ENCODE measurements at places on chromosomes 3 and 15. TPM values are rescaled to one million over a fixed set of nuclear protein-coding genes. Genes with fewer than 3 reads are reported as not detected.

- DNase-seq = no peak
These were observed 57.5 kb downstream of the MED12L start for GRCh38 chr3:151142929-151143328.

- no peak for DNase-seq
These were observed 33.6 kb downstream of the TRIM42 start for GRCh38 chr3:140711390-140712035.

- DNase-seq = no peak
These were observed 4.8 kb upstream of the VILL start for GRCh38 chr3:37985637-37986320.

- DNase-seq = no peak
These were observed 18.6 kb upstream of the SLC41A3 start for GRCh38 chr3:126102530-126102951.

DNA sequence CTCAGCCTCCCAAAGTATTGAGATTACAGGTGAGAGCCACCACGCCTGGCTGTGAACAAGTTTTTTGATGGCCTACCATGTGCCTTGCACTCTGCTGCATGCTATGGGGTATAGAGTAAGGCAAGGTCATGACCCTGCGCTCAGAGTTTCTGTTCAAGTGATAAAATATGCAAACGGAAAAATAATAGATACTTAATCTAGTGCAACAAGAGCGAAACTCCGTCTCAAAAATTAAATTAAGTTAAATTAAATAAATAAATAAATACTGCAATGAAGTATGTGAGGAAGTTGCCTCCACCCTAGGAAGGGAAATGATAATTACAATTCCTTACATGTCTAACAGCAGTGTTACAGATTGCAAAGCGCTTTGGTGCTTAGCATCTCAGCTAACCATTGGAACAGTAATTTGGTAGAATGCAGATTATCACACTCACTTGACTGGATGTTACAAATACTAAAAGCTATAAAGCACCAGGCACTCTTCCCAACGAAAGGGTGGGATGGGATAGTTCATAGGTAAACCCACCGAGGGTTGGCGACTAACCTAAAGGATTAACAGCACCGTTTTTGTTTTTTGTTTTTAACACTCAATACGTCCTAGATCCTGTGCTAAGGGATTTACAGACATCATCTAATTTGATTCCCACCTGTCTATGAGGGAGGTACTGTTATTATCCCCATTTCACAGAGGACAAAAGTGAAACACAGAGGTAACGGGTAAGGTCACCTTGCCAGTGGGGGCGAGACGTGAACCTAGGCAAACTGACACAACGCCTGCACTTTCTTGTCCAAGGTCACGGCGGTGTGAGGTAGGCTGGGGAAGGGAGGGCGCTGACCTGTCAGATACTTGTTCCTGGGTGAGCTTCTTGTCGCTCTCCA, 793 bp upstream of the FANCD2 start:
- DNase-seq = no peak

DNA sequence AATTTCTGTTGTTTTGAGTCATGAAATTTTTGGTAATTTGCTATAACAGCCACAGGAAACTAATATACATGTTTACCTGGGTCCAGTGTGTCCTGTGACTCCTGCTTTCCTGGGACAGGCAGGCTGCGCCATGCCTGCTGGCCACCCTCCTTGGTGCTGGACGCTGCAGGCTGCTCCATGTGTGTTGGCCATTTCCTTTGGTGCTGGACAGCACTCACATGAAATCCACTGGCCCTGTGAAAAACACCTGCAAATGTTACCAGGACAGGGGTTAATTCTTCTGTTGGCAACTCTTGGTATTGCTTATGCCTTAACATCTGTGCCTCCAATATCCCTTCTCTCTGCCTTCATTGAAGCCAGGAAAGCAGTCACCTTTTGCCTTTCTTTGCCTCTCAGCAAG, 86.9 kb upstream of the ATP10A start:
- no peak for DNase-seq

GRCh38 chr15:52498706-52499105, 30.0 kb downstream of the MYO5A start:
- no peak for DNase-seq

GRCh38 chr15:78950343-78950742, 5.5 kb upstream of the CTSH start:
- peak; percentile 84 for DNase-seq

DNA sequence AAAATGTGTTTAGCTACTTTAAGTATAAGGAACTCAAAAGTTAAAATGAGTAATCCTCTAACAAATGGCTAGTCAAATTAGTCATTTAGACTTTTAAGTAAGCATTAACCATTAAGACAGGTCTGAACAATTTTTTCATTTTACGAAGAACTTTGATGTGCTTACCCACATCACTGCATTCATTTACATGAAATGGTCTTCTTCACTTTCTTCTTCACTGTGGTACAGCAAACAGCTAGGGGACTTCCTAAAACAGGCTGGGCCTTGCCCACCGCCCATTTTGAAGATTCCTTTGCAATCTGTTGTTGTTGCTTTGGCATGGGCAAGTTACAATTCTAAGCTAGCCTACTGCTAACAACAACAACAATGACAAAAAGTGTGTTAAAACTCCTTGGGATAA, 67.4 kb downstream of the CBLB start:
- no peak for DNase-seq

- DNase-seq = no peak
These were observed 439.9 kb upstream of the RBMS3 start for GRCh38 chr3:28840976-28841376.

DNA sequence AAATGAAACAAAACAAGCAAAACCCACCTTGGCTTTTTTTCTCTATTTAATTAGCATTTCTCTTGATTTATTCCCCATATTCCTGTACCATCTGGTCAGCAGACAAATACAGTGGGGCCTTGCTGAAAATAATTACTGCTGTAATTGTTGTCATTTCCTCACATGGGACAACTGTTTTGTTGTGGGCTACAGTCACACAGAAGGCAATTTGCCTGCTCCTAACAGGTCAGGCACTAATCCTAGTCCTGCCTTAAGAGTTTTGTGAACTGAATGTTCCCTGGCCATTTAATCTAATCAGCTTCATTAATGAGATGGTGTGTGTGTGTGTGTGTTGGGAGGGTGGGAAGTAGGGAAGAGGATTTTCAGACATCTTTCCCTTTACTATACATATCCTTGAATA, 11.6 kb downstream of the TRPC1 start:
- no peak for DNase-seq

GRCh38 chr3:56468184-56469106, at the start of gene ERC2:
ERC2 (minus strand) TSS chr3:56468467.
- DNase-seq = no peak

DNA sequence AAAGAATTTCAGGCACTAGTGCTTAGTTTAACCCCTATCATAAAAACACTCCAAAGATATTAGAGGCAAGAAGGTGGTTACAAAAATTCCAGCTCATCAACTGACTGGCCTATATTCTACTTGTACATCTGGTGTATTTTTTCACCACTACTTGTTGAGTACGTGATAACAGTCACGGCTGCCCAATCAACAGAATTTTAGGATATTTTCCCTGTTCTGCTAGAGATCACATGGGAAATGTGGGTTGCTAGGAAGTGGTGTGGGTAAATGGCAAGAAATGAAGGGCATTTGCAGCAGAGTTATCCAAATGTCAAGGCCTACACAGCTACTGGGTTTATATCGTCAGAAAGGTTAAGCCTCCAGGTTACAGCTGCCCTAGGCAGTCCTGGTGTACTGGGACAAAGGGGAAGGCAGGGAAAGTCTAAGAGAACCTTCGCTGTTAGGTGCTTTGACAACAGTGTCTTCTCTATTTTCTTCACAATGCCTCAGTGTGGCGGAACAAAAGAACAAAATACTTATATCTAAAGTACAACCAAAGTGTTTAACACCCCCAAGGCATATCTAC, 81.9 kb downstream of the FMN1 start:
- DNase-seq = no peak

DNA sequence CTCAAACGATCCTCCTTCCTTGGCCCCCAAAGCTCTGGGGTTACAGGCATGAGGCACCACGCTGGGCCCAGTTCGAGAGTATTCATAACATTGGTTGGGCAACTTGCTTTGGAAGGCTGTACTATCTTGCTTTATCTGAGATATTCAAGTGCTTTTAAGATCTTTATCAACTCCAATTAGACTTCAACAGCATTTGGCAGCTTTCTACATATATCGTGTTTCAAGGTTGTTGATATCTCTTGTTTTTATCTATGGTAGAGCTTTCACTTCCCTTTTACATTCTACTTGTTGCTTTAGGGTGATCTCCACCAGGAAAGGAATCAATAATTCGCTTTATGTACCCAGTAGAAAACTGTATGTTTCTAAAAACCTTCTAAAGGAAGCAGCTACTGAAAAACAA, 395.3 kb downstream of the IL5RA start:
- DNase-seq = no peak

The CKMT1B gene
- 7.6 TPM for total RNA-seq

The SPINK8 gene
- not detected for total RNA-seq

The PRR20G gene
- not detected for total RNA-seq

The COL7A1 gene
- total RNA-seq = 0.10 TPM

The KLHL6 gene
- not detected for total RNA-seq

The SLC28A2 gene
- total RNA-seq = not detected

The DUOXA2 gene
- total RNA-seq = not detected

The SLMAP gene
- total RNA-seq = 57.2 TPM

The CCDC14 gene
- total RNA-seq = 33.0 TPM

The GOLGA8Q gene
- not detected for total RNA-seq

The CCR4 gene
- not detected for total RNA-seq

The U2SURP gene
- total RNA-seq = 50.4 TPM
